ENCODE measurements at places on chromosomes 4 and X. TPM values are rescaled to one million over a fixed set of nuclear protein-coding genes. Genes with fewer than 3 reads are reported as not detected.

Gene PPARGC1A
- 0.08 TPM for polyA plus RNA-seq

Gene SPIN2A
- polyA plus RNA-seq, result 0.32 TPM

Gene SSX1
- polyA plus RNA-seq, result not detected

Gene TMEM154
- polyA plus RNA-seq, result 52.5 TPM

Gene SLC16A2
- 50.7 TPM for polyA plus RNA-seq

Gene CXorf58
- polyA plus RNA-seq, result 0.14 TPM

Gene KIAA1210
- polyA plus RNA-seq, result not detected

Gene SASH3
- 0.09 TPM for polyA plus RNA-seq

Gene POF1B
- 10.4 TPM for polyA plus RNA-seq

Gene FAM47E
- 0.28 TPM for polyA plus RNA-seq

Gene GASK1B
- polyA plus RNA-seq, result 3.1 TPM

Gene ATP10D
- 51.2 TPM for polyA plus RNA-seq

Gene SHOX
- polyA plus RNA-seq, result not detected

Gene RASGEF1B
- polyA plus RNA-seq, result 0.45 TPM

Gene PDZD4
- 0.35 TPM for polyA plus RNA-seq

Gene SOX3
- polyA plus RNA-seq, result not detected

Measured in keratinocyte (primary cell).